ENCODE measurements at places on chromosomes 7 and 10.

- no peak for DNase-seq
Measured at GRCh38 chr7:23469961-23470250, 385 bp downstream of the IGF2BP3 start.

DNA sequence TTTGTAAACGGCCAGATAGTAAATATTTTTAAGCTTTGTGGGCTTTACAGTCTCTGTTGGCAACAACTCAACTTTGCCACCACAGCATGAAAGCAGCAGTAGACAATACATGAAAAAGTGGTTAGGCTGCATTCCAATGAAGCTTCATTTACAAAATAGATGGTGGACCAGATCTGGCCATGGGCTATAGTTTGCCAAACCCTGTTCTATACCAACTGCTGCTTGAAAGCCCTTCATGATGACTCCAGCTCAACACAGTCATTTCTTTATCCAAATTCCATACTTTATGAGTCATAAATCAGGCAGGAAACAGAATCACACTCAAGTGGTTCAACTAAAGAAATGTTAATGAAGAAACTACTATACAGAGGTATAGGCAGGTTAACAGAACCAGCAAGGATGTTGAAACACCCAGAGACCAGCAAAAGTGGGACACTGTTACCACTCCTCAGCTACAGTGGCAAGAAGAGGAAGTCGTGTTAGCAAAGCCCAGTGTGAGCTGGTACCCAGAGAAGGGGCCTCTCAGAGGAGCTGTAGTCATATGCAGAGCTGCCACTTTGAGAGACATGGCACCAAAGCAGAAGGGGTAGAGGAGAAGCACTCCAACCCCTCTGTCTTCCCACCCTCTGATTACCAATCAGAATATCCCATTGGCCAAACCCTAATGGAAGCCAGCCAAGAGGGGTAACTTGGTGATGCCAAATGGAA is 72.5 kb downstream of the PRLHR start:
- DNase-seq = no peak

GRCh38 chr7:95066737-95067530 is 159.5 kb downstream of the PPP1R9A start:
- no peak for DNase-seq

GRCh38 chr10:69757553-69758309 is 44.0 kb upstream of the COL13A1 start:
- DNase-seq = no peak

DNA sequence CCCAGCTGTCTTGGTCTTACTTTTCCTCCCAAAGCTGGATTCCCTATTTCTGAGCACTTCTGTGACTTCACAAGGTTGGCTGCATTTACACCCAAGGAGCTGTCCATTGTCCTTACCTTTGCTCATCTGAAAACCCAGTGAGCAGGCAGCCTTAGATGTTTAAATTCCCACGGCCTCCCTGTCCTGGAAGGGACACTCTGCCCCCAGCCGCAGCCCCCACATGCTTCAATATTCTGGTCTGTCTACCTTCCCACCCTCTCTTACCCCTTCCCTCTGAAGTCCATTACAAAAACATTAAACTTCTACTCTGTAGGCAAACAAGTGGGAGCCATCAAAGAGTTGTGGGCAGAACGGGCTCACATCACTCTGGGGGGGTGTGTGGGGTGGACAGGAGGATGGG is 73.8 kb upstream of the EFCAB10 start:
- DNase-seq = no peak

GRCh38 chr10:122306282-122306681 is 35.2 kb downstream of the BTBD16 start:
- no peak for DNase-seq
